ENCODE measurements at places on chromosomes 5 and 9.

GRCh38 chr5:82222597-82223574 lies 55.3 kb downstream of the RPS23 start:
- DNase-seq = no peak

- no peak for DNase-seq
Measured at GRCh38 chr5:40220260-40220659, 459.5 kb upstream of the PTGER4 start.

GRCh38 chr9:69134412-69134811 lies 39.7 kb upstream of the TJP2 start:
- DNase-seq = no peak

- DNase-seq = no peak
Measured at GRCh38 chr5:128144491-128144890, 60.9 kb downstream of the SLC12A2 start.

GRCh38 chr5:40405996-40406740 lies 273.5 kb upstream of the PTGER4 start:
- no peak for DNase-seq

GRCh38 chr5:14438195-14438606 lies 143.4 kb upstream of the OTULINL start:
- DNase-seq = no peak

GRCh38 chr5:137838976-137839375 lies 28.7 kb upstream of the MYOT start:
- no peak for DNase-seq

- DNase-seq = no peak
Measured at GRCh38 chr5:117872798-117873368, 1115.5 kb downstream of the DTWD2 start.

DNA sequence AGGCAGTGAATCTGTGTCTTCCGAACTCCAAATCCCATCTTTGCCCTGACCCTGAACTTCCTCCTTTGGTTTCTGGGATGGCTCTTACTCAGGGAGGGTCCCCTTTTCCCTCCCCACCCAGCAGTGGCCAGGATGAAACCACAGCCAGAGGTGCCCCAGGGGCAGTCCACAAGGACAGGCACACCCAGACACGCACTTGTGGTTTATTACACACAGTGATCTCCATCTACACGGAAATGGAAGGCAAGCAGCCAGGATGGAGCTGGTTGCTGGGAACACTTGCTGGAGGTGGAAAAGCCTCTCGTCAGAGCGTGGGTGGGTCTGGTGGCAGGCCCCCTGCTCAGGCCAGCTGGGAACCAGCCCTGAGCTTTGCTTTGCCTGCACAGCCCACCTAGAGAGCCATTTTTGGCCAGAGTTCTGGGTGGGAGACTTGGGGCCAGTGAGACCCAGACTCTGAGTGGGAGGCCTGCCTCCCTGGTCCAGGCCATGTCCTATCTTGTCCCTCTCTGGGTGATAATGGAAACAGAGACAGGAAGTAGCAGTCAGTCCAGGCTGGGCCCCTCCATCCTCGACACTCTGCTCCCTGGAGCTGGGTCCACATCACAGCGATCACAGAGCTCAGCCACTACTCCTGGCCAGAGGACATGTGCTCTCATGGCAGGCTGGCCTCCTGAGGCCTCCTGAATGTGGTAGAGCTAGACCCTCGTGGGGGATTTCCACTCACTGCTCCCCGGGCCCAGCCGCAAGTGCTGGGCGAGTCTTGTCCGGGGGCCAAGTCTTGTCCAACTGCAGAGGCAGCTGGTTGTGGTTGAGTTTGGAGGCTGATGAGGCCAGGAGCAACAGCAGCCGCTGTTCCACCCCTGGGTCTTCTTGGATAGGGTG lies 5.1 kb upstream of the PHYKPL start:
- no peak for DNase-seq

- DNase-seq = no peak
Measured at GRCh38 chr5:163748934-163749333, 243.5 kb downstream of the MAT2B start.

GRCh38 chr9:13426606-13427005 lies 147.1 kb upstream of the MPDZ start:
- no peak for DNase-seq

- no peak for DNase-seq
Measured at GRCh38 chr5:99449786-99450185, 521.0 kb upstream of the CHD1 start.

DNA sequence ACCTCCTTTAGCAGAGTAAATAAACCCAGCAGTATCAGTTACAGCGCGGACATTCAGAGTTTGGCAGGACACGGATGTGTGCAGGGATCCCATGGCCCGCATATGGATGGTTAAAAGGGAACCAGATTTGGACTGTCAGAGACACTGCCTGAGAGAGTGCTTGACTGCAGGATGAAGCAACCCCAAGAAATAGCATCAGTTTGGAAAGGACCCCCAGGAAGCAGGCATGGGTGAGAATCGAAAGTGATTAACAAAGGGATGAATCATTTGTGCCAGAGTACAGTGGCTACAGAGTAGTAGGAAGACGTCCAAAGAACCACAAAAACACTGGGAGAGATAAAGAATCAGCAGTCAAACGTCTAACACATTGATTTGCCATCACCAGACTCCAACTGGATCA lies 5.5 kb downstream of the C7 start:
- no peak for DNase-seq

- no peak for DNase-seq
Measured at GRCh38 chr9:9100070-9100469, 1300.5 kb upstream of the DMAC1 start.

DNA sequence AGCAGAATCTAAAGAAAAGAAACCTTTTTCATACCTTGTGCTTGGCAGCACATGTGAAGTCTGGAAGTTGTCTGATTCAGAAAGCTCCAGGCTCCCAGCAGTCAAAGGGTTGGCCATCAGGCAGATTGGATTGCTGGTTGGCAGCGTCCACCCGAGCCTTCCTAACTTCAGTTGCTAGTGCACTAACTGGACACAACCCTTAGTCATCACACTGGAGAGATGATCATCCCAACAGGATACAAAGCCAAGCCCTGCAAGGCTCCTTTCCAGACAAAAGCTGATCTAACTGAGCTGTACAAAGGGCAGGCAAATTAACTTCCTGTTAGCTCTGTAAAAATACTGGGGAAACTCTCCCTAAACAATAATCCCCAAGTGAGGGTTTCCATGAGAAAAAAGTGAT lies 185.6 kb downstream of the SNX18 start:
- no peak for DNase-seq

- DNase-seq = no peak
Measured at GRCh38 chr9:28073270-28073669, 500.0 kb upstream of the C9orf72 start.

GRCh38 chr9:116300360-116300870 lies 146.8 kb downstream of the PAPPA start:
- no peak for DNase-seq

- no peak for DNase-seq
Measured at GRCh38 chr9:13873203-13873602, 440.7 kb downstream of the NFIB start.

- no peak for DNase-seq
Measured at GRCh38 chr5:39117401-39117800, 43.2 kb upstream of the RICTOR start.
